SJSA1 (cell line): ENCODE measurements at places on chromosomes 5 and 9.

- no peaks in the 10 kb centered on the region for H3K27me3 ChIP-seq
- no peaks in the 10 kb centered on the region for H3K4me1 ChIP-seq
- no peak overlapping the region for H3K27ac ChIP-seq
- H3K4me3 ChIP-seq: no peak overlapping the region
- no peak for DNase-seq
Measured at GRCh38 chr5:31880449-31880848, 241.5 kb downstream of the PDZD2 start.

DNA sequence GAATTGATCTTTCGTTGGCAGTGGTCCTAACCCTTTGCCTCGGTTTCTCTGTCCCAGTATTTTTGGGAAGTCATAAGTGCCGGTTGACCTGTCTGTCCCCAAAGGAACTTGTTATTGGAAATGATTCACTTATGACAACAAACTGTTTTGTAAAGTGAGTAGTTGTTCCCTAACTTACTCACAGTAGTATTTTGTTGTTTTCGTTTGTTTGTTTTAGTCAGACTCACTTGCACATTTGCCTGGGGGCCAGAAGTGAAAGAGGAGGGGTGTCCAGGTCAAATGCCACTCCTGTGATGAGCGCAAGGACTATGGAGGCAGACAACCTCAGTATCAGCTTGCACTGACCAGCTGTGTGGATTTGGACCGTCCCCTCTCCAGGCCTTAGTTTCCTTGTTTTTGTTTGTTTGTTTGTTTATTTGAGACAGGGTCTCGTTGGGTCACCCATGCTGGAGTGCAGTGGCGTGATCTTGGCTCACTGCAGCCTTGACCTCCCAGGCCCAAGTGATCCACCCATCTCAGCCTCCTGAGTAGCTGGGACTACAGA is 47.3 kb downstream of the ANKRD55 start:
- H3K27ac ChIP-seq: no peak overlapping the region
- no peaks in the 10 kb centered on the region for H3K36me3 ChIP-seq
- no peak overlapping the region for H3K4me3 ChIP-seq
- DNase-seq: peak; percentile 39
- peaks cover 38% of the 10 kb centered on the region for H3K4me1 ChIP-seq

DNA sequence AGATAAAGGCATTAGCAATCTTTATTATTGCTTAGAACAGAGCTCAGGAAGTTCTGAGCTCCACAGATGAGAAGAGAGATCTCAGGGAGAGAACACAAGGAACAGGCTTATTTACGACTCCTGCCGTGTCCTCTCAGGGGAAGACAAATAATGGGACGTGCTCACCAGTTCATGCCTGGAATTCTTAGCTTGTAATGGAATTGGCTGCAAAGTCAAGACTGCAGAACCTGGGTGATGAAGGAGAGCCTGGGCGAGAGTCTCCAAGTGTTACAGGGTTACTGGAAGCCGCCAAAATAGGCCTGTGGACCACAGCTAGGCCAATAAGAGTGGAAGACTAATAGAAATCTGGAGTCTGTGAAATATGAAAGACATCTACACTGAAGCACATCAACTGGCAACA is 174.5 kb upstream of the ADAMTSL1 start:
- H3K36me3 ChIP-seq: no peaks in the 10 kb centered on the region
- no peak for DNase-seq
- H3K27ac ChIP-seq: no peak overlapping the region
- H3K4me3 ChIP-seq: no peak overlapping the region
- no peaks in the 10 kb centered on the region for H3K4me1 ChIP-seq

- H3K27ac ChIP-seq: no peak overlapping the region
- no peaks in the 10 kb centered on the region for H3K36me3 ChIP-seq
- H3K4me3 ChIP-seq: no peak overlapping the region
Measured at GRCh38 chr5:58066076-58066475, 393.8 kb downstream of the PLK2 start.

DNA sequence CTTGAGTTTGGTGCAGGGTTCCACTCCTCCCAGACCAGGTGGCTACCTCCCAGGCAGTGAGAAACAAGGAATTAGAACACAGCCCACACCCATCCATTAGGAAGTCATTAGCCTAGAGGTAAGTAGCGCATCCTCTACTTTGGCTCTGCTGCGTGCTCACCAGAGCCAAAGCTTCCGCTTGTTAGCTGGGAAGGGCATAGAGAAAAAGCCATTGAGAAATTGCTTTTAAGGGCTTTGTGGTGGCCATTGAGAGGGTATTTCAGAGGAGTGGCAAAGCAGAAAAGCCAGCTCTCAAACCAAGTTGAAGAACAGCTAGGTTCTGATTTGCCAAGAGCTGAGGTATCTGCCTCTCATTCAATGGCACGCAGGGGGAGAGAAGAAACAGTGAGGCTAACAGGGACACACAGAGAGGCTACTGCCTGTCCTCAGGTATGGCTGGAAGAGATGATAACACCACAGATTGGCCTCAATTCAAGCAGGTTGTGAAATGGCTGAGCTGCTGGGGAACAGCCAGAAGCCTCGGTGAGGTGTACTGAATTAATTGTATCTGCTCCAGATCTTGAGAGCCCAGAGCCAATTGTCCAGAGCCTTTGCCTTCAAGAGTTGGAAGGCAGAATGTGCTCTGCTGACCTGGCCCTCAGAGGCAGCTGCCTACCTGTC is 119.4 kb downstream of the NTRK2 start:
- H3K36me3 ChIP-seq: no peaks in the 10 kb centered on the region
- no peaks in the 10 kb centered on the region for H3K4me1 ChIP-seq
- no peak overlapping the region for H3K27ac ChIP-seq
- DNase-seq: no peak
